ENCODE measurements at places on chromosomes 6 and 20.

DNA sequence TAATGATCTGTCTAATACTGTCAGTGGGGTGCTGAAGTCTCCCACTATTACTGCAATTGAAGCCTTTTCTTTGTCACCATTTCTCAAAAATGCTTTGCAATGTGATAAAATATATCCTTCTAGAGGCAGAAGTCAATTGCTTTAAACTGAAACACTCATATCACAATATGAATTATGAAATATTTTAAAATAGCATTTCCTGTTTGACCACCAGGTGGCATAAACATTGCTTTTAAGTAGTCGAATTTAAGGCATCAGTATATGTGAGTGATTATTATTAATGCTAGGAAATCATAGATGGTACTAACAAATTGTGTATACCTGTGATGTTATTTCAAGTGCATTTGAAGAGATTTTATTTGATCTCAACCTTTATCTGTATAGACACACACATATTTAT is 87.5 kb downstream of the MEI4 start:
- no peak for DNase-seq

- no peak for DNase-seq
These were observed 12.2 kb upstream of the TAF8 start for GRCh38 chr6:42038163-42038562.

DNA sequence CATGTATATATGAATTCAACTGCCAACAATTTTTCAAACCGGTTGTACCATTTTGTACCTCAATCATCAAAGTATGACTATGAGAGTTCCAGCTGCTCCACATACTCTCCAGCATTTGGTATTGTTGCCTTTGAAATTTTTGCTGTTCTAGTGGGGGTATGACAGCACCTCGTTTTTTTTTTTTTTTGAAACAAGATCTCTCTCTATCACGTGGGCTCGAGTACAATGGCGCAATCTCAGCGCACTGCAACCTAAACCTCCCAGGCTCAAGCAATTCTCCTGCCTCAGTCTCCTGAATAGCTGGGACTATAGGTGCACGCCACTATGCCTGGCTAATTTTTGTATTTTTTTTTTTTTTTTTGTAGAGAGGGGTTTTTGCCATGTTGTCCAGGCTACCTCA is 144.7 kb upstream of the JARID2 start:
- DNase-seq: no peak

- DNase-seq: no peak
These were observed 301.8 kb downstream of the FOXC1 start for GRCh38 chr6:1911474-1911873.

GRCh38 chr20:17557675-17558006 is 12.2 kb upstream of the DSTN start:
- DNase-seq: no peak

DNA sequence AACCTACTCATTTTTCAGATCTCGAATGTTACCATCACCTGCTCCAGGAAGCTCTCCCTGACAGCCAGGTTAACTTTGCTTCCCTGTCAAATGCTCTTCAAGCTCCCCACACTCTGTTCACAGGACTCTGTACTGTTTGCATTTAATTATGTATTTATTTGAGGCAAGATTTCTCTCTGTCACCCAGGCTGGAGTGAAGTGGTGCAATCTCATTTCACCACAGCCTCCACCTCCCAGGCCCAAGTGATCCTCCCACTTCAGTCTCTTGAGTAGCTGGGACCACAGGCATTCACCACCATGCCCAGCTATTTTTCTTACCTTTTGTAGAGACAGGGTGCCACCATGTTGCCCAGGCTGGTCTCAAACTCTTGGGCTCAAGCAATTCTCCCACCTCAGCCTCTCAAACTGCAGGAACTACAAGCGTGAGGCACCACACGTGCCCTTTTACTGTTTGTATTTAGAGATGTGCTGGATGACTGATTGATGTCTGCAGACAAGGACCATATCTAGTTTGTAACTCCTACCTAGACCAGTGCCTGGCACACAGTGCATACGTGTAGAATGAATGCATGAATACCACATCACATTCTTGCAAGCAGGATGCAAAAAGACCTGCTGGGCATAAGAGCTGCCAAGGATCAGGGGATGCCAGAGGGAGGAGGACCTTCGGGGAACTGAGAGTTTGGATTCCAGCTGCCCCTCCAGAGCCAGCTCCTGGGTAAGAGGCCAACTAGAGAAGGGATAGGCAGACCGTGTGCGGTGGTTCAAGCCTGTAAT is 15.6 kb upstream of the CBFA2T2 start:
- DNase-seq: no peak

DNA sequence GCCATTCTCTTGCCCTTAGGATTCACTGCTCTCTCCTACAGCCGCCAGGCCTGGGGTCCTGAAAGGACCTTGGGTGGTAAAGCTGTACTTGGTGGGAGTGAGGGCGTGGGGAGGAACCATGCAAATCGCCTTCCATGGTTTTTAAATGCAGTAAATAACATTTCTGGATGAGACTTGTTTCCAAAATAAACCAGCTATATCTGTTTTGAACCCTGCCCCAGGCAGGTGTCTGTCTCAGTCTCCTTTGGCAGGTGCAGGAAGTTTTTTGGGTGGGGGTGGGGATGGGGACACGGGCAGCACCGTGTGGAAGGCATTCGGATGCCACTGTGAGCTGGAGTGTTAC is 14.3 kb downstream of the ITPA start:
- DNase-seq: no peak

DNA sequence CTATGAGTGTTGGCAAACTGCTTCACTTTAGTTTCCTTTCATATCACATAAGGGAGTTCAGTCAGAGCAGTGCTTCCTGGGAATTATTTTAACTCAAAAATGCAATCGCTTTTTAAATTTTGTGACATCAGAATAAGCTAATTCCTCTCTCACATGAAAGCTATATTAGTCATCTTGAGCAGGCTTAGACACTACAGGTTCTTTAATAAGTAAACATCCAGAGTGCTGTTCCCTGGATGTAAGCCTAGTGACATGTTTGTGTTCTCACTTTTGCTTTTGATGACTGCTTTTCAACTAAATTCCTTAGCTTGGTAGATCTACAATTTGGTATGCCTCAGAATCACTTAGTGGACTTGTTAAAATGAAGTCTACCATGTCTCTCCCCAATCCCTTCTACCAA is 252.7 kb upstream of the POU3F2 start:
- no peak for DNase-seq

DNA sequence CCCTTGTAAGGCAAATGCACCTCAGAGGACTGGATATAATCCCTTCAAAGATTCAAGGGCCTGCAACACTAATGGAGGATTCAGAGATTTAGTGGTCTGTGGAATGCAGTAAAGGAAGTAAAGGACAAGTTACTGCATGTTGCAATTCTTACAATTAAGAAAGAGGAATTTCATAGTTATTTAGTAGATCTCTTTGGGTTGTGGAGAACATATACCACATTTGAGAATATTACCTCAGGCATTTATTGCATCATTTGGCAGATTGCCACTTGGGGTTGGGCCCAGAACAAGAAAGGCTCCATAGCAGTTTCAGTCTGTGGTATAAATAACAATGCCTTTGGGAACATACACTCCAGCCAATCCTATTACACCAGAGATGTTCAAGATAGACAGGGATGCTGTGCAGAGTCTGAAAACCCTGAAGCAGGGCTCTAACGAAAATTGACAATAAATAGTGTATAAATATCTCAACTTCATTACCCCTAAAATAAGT is 20.9 kb upstream of the EPM2A start:
- DNase-seq: no peak
